Glutamatergic neuron (in vitro differentiated cells): ENCODE measurements at places on chromosomes 2 and 18. TPM values are rescaled to one million over a fixed set of nuclear protein-coding genes. Genes with fewer than 3 reads are reported as not detected.

Gene C2orf66
- 0.34 TPM for total RNA-seq

Gene GNAL
- total RNA-seq: 52.5 TPM

Gene FEV
- total RNA-seq: not detected

Gene CTDSP1
- total RNA-seq: 9.7 TPM

Gene LRRTM1
- total RNA-seq: 3.8 TPM

Gene HTRA2
- total RNA-seq: 46.7 TPM

Gene DPYSL5
- total RNA-seq: 313 TPM

Gene CHST10
- 25.0 TPM for total RNA-seq

Gene KYNU
- total RNA-seq: not detected

Gene CHMP1B
- total RNA-seq: 56.1 TPM

Gene CIB4
- total RNA-seq: not detected

DNA sequence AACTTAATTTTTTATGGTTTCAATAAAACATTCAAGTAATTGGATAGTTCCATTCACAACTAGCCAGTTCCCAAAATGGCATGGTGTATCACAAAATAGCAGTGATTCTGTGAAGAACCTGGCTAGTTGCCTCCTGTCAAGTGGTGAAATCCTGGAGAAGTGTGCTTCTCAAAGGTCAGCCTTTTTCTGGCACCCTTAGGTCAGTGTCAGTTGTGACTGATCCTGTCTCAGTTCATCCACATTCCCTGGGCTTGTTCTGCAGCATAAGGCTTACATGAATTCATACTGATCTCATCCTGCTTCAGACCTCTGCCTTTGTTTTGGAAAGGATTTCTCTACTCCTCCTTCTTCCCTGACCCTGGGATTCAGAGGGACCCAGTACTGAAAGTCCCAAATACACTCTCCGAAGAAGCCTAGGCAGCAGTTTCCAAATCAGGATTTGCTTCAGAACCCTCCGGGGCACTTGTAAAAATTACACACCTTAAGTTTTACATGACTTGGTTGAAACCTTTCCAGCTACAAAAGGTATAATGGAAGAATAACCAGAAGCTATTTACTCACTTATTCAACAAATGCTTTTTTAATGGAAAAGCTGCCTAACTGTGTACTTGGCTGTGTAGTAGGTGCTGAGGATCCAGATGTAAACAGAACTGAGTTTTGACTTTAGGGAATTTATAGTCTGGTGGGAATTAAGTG, 11.0 kb downstream of the MAP3K20 start:
- H3K27me3 ChIP-seq: peaks cover 1% of the 10 kb centered on the region
- no peaks in the 10 kb centered on the region for H3K4me1 ChIP-seq
- no peak overlapping the region for H3K27ac ChIP-seq
- no peaks in the 10 kb centered on the region for H3K36me3 ChIP-seq

- no peak for DNase-seq
- peaks cover 2% of the 10 kb centered on the region for H3K27me3 ChIP-seq
- H3K36me3 ChIP-seq: no peaks in the 10 kb centered on the region
- no peak overlapping the region for H3K4me3 ChIP-seq
- no peak overlapping the region for H3K27ac ChIP-seq
Measured at GRCh38 chr18:37717656-37718055, 152.1 kb upstream of the CELF4 start.

DNA sequence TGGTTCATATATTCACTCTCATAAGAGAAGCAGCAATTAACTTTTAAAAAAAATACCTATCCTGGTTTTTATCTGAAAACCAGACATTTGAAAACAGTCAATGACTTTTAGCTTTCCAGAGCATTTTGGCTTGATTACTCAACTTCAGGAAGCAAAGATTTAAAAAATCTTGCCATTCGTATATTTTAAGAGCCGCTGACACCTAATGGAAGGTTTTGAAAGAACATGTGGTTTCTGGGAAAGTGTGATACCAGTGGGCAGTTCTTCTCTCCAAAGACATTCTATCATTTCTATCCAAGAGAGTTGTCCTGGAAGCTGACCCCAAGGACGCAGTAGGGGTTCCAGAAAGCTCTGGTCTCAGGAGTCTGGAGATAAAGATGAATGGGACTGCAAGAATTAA, 234.7 kb downstream of the TTC32 start:
- H3K4me3 ChIP-seq: no peak overlapping the region
- H3K4me1 ChIP-seq: peaks cover 3% of the 10 kb centered on the region
- no peaks in the 10 kb centered on the region for H3K27me3 ChIP-seq
- no peak for DNase-seq
- H3K27ac ChIP-seq: no peak overlapping the region
- H3K36me3 ChIP-seq: no peaks in the 10 kb centered on the region

DNA sequence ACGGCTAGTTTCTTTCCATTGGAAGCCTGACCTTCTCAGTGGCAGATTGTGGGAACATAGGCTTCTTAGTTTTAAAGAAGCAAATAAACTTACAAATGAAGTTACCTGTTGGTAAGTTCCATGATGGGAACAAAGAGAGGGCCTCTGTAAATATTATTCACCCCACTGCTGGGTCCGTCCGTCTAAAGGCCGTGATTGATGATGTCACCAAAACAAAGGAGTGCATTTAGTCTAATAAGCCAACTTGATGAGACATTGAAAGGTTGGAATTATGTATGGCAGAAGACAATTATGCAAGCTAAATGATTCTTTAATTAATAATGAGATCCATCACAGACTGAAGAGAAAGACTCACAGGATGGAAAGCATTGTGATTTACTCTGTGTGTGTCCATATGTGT, 1091.9 kb upstream of the FANCL start:
- H3K4me3 ChIP-seq: no peak overlapping the region
- no peak overlapping the region for H3K27ac ChIP-seq
- H3K36me3 ChIP-seq: no peaks in the 10 kb centered on the region
- no peaks in the 10 kb centered on the region for H3K27me3 ChIP-seq
- no peaks in the 10 kb centered on the region for H3K4me1 ChIP-seq

GRCh38 chr2:147863835-147864234, 19.0 kb downstream of the ACVR2A start:
- H3K27ac ChIP-seq: no peak overlapping the region
- H3K36me3 ChIP-seq: no peaks in the 10 kb centered on the region
- no peak overlapping the region for H3K4me3 ChIP-seq
- no peak for DNase-seq

DNA sequence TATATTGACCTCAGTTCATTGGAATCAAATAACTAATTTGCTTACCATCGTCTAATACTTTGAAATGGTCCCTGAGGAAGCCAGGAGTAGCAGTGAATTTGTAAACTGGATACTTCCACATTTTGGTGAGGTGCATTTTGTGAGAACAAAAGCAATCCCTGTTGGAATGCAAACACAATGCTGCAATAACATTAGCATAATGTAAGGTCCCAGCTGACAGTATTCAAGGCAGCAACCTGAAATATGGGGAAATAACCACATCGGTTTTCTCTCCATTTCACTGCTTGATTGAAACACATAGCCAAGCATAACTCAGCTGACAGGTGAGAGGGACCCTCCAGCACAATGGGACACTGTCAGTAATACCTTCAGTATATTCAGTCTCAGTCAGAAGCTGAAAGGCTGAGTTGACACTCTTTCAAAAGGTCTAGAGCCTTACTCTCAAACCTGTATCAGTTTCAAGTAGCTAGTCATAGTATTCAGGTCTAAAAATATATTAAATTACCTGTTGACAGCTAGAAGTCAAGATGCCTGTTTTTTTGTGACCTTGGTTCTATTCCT, 1311.9 kb upstream of the NRXN1 start:
- H3K4me3 ChIP-seq: no peak overlapping the region
- no peak overlapping the region for H3K27ac ChIP-seq
- DNase-seq: no peak
- H3K4me1 ChIP-seq: peaks cover 11% of the 10 kb centered on the region
- no peaks in the 10 kb centered on the region for H3K27me3 ChIP-seq

DNA sequence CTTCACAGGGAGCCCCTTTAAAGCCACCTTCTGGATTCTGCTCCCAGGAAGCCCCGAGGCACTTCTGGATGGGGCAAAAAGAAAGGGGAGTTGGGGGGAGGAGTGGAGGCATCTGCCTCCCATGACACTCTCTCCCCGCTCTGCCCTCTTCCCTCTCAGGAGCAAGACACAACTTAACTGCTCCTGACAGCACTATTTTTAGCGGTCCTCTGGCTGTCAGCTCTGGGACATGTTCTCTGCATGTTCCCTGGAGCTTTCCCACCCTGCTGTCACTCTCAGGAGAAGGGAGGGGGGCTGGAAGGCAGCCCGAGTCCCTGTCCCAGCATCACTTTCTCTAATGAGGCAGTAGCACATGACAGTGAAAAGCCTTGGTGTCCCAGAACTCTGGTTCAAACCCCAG, 32.3 kb downstream of the PLB1 start:
- no peaks in the 10 kb centered on the region for H3K27me3 ChIP-seq
- peaks cover 20% of the 10 kb centered on the region for H3K4me1 ChIP-seq
- DNase-seq: no peak
- H3K36me3 ChIP-seq: no peaks in the 10 kb centered on the region

DNA sequence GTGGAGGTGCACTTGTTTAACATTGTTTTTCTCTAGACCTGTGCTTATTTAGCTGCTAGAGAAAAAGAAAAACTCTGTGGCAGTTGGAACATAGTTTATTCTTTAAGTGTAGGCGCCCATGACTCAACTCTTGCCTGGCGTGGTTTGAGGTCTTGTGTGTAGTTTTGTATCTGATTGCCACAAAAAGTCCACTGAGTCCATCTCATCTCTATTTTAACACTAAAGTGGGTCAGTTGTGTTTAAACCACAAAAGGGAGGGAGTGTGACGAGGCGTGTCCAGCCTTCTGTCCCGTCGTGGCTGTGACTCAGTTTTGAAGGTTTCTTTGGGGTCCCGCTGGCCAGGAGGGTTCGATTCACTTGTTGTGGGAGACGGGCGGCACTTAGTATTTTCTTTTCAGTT, 15.3 kb upstream of the UGT1A9 start:
- no peaks in the 10 kb centered on the region for H3K4me1 ChIP-seq
- H3K27me3 ChIP-seq: no peaks in the 10 kb centered on the region
- H3K36me3 ChIP-seq: no peaks in the 10 kb centered on the region
- H3K27ac ChIP-seq: no peak overlapping the region

DNA sequence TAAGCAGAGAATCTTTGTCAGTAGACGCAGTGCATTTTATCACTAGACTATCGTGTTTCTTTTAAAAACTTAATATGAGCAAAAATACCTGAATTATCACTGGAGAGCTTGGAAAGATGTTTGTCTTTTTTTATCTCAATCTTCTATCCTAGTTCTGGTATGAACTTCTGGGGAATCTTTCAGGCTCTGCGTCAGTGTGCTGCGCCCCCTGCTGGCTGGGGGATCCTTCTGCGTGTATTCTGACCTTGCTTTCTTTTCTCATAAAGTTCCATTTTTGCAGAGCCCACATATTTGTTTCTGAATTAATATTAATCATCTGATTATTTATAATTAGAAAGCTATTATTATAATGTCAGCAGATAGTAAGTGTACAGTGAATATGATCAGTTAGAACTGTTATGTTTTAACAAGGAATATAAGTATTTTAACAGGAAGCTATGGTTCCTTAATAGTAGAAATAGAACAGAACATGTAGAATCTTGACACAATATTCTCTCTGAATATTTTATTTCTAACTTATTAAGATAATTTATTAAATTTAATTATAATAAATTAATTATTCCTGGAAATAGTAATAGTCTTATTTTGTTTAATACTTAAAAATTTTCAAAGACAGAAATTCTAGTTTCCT, 945.0 kb upstream of the CRIM1 start:
- H3K36me3 ChIP-seq: no peaks in the 10 kb centered on the region
- no peaks in the 10 kb centered on the region for H3K4me1 ChIP-seq
- H3K27ac ChIP-seq: no peak overlapping the region
- H3K27me3 ChIP-seq: peaks cover 2% of the 10 kb centered on the region

DNA sequence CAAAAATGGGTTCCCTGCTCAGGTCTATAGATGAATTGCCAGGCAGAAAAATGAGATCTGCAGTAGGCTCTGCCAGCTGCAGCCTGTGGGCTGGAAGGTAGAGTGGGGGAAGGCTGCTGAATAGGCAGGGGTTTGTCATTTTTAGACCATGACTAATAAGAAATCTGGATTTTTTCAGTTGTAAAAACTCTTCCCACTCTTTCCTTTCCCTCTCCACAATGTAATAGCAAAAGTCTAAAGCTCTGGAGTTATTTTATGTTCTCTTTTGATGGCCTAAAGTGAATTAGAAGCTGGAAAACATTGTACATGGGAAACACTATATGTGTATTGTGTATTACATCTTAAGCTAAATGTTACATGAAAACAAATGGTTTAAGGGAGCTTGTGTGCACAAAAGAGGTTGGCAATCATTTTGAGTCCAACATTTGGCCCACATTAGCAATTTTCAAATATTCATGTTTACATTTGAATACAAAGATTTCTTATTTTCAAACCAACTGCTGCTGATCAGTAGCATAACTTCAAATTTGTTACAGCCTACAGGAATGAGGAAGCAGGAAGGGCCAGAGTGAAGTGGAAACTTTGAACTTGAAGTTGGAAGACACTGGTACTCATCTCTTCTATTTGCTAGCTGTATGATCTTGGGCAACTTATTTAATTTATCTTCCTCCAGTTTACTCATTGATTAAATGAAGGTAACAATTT, 407.1 kb downstream of the SLC4A3 start:
- peaks cover 5% of the 10 kb centered on the region for H3K36me3 ChIP-seq
- H3K4me3 ChIP-seq: no peak overlapping the region
- no peak for DNase-seq

- H3K4me1 ChIP-seq: no peaks in the 10 kb centered on the region
- H3K27me3 ChIP-seq: peaks cover 2% of the 10 kb centered on the region
- DNase-seq: no peak
- H3K27ac ChIP-seq: no peak overlapping the region
Measured at GRCh38 chr2:112794131-112794733, 9.9 kb upstream of the IL1A start.

DNA sequence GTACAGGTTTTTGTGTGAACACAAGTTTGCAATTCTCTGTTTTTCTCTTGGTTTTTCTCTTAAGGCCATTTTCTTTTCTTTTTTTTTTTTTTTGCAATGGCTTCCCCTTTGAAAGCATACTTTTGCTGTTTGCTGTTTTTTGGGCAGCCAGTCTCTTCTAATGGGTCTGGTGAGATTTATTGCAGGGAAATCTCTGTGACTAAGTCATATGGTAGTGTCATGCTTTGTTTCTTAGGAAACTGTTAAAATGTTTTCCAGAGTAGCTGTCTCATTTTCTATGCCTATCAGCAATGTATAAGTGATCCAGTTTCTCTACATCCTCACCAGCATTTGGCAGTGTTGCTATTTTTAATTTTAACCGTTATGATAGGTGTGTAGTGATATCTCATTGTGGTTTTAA, 27.9 kb upstream of the CDCA7 start:
- no peak overlapping the region for H3K27ac ChIP-seq
- H3K4me3 ChIP-seq: no peak overlapping the region
- no peaks in the 10 kb centered on the region for H3K4me1 ChIP-seq
- H3K36me3 ChIP-seq: no peaks in the 10 kb centered on the region
- DNase-seq: no peak

GRCh38 chr2:224574423-224575084, 10.6 kb downstream of the CUL3 start:
- H3K4me3 ChIP-seq: peak overlapping the region; percentile 13
- H3K36me3 ChIP-seq: no peaks in the 10 kb centered on the region
- no peaks in the 10 kb centered on the region for H3K27me3 ChIP-seq
- peaks cover 54% of the 10 kb centered on the region for H3K4me1 ChIP-seq
- DNase-seq: no peak
- no peak overlapping the region for H3K27ac ChIP-seq

DNA sequence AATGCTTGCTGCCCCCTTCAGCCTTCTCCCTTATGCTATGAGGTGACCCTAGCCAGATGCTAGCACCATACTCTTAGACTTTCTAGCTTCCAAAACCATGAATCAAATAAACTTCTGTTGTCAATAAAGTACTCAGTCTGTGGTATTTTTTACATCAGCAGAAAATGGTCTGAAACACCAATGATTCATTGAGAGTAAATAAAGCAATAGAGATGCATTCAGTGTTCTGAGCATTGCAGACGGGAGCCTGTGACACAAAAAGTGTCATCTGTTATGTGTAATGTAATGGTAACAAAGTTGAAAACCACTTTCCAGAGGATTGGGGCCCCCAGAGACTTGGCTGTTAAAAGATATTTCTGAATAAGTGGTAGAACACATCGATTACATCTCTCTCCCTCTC, 758.0 kb upstream of the NRXN1 start:
- peak; percentile 47 for DNase-seq
- peaks cover 12% of the 10 kb centered on the region for H3K4me1 ChIP-seq
- H3K36me3 ChIP-seq: peaks cover 4% of the 10 kb centered on the region
